NCI-H1092 (cell line): ENCODE measurements at places on chromosomes 2 and 18.

DNA sequence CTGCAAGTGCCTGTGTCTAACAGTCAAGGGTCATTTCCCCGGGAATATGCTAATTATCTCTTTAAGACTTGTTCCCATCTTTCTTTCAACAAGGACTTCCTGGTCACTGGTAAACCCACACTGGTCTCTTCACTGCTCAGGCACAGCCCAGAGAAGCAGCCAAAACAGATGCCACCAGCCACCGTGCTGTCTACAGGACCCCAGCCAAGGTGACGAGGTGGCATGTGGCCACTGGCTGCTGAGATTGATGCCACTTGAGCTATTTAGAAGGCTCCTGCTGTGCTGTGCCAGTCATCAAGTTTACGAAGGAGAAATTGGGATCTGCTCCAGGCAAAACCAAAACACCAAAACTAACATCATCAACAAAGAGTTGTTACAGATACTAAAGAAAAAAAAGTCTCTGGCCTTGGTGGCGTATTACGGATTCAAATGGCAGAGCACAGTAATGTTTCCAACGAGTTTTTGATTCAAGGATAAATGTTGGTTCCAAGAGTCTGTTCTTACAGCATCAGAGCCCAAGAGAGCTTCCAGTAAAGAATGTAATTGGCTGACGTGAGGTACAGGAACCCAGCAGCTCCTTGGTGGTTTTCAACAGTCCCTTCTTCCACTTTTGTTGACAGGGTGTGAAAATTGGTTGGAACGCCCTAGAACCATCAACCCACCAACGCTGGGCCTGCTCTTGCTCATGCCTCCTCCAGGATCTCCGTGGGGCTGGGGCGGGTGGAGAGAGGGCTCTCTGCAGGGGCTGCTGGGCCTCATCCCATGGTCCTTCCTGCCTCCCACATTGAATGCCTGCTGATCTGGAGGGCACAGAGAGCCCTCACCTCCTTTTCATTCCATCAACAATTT is 63.7 kb upstream of the ZCCHC2 start:
- DNase-seq: no peak

DNA sequence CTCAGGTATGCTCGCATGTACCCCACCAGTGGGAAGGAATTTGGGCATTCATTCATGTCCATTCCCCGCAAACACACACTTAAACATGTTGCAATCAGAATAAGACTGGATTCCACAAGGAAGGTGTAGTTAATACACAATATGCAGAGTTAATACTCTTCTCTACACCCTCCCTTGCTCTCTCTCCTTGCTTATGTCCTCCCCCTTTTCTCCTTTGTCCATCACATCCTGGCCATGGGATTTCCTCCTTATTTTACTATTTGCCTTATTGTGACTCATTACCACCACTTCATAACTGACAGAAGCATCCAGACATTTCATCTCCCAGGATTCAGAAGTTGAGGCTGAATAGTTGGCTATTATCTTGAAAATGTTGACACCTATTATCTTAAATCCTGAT is 473.8 kb upstream of the SPHKAP start:
- DNase-seq: no peak

- no peak for DNase-seq
Measured at GRCh38 chr2:158618891-158619490, 162.2 kb downstream of the PKP4 start.

DNA sequence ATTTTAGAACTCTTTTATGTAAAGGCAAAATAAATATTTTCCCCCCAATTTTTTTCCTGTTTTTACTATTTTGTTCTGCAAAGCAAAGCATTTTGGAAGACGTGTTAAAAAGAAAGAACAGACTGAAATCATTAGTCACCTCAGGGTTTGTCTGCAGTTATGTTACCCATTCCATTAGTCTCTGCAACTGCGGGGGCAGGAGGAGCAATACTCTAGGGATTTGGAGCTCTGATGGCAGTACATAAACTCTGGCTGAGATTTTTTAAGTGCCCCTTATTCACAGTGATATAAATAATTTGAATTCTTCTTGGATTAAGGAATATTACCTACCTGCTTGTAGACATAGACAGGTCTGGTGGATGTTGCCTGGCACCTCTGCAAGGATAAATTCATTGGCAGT is 88.0 kb upstream of the CELF4 start:
- no peak for DNase-seq

DNA sequence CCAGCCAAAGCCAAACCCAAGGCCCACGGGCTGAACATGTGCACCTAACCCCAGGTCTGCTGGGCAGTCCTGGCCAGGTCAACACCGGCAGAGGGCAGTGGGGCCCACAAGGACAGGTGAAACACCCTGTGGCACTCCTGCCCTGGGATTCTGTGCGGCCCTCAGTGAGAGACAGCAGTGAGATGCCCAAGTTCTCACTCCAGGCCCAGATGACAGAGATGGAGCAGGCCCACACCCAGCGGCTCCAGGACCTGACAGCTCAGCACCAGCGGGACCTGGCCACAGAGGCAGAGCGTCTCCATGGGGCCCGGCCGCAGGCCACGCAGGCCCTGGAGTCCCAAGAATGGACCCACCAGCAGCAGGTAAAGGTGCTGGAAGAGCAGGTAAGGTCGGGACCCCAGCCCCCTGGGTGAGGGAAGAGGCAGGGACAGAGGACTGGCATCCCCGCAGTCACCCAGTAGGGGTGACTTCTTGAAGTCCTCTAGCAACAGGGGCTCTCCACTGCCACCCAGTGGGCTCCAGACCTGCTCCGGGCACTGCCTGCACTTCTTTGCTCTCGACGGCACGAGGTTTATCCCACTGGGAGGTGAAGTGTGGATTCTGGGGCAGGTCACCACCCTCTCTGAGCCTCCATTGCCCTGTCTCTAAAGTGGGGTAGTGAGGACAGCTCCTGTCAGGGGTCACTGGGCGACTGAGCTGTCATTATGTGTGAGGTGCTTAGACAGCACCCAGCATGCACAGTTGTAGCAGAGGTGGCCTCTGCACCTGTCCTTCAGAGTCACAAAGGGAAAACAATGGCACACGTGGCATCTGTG is 8.8 kb upstream of the SNED1 start:
- no peak for DNase-seq

DNA sequence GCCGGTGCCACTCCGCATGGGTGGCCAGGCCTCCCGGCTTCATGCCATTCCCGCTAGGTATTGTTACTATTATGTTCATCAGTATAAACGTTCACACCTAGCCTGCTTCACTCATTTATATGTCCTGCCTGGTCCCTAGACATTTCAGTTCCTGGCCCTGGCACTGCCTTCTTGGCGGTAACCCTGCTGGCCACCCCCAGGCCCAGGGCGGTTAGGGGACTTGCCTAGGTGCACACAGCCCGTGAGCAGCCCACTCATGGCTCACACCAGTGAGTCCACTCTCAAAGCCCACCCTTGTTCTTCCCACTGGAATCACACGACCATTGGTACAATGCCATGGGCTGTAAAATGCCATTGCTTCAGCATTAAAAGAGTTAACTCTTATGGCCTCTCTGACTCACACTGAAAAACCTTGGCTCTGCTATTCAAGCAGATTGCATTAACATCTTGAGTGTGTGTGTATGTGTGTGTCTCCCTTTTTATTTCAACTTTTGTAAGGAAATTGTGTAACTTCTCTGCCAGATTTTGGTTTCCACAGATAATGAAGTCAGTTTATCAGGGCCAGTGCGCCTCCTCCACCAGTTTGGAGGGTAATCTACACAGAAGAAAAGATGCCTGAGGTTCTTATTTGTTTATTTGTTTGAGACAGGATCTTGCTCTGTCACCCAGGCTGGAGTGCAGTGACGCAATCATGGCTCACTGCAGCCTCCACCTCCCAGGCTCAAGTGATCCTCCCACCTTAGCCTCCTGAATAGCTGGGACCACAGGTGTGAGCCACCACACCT is 74.2 kb downstream of the RAB31 start:
- no peak for DNase-seq

- DNase-seq: no peak
Measured at GRCh38 chr2:159939946-159940345, 122.5 kb downstream of the PLA2R1 start.

- DNase-seq: peak; percentile 51
Measured at GRCh38 chr2:217756375-217757107, 246.3 kb downstream of the TNS1 start.

DNA sequence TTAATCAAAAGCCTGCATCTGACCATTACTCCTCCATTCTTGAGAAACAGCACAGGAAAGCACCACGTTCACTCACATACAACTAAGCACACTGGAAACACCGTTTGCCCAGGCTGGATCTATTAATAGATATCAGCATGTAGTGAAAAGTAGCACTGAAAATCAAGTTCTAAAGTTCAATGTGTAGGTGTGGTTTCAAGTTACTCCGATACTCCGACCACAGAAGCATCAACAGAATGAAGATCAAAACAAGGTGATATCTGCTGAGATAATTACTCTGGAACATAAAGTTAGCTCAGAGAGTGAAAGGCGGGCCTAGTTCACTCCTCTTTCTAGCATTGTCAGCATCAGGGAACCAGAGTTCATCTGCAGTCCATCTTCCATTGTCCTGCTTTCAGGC is 1367.4 kb upstream of the ACVR2A start:
- no peak for DNase-seq

DNA sequence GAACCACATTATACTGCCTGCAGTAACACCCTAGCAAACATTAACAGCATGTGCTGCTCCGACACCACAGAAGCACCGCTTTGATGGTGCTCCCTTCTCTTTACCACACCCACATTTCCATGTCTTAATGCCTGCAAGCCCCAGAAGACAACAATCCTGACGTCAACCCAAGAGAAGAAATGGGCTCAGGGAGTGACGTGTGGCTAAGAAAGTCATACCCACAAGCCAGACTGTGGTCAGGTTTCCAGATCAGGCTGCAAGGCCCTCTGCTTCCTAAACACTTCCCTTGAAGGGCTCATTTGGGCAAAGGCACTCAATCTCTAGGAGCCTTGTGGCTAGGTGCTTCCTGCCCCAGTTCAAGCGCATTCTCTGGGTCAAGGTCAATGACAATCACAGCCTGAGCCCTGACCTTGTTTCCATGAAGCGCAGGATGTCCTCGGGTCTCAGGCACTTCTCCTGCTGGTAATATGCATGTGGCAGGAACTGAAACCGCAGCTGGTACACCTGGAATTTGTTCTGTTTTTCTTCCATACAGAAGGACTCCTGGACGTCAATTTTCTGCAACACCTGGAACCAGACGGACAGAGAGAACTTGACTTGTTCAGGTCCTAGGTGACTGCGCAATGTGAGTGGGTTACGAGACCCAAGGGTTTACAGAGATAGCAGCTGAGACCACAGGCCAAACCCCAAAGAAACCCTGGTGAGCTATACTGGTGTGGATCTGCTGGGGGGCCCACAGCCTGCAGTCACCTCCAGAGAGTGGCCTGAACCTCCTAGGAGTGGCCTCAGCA is 67.2 kb downstream of the POLR1A start:
- DNase-seq: no peak

DNA sequence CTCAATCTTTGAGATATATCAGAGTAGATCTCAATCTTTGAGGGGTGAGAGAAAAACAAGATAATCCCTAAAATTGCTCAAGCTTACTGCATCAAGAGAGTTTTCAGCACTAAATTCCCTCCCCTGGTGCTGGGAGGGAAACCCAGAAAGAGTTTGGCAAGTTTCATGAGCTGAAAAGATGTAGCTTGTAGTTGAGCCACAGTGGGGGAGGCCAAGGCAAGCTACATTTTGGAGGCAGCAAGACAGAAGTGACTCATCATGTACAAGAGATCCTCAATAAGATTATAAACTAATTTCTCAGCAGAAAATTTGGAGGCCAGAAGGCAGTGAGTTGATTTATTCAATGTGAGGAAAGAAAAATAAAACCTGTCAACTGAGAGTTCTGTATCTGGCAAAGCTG is 308.2 kb downstream of the PIEZO2 start:
- DNase-seq: no peak

DNA sequence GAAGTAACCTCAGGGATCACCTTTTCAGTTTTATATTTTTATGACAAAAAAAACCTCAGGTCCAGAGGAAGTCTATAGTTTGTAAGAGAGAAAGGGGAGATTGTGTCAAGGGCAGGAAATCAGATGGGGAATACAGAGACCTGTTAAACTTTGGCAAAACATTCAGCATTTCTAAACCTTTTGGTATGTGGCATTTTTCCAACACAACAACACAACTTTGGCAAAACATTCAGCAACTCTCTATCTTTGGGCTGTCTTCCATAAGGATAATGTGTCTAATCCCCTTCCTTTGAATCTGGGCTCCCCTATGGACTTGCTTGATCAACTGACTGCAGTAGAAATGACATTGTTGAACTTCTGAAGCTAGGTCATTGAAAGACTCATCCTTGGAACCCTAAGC is 220.6 kb upstream of the CCDC68 start:
- DNase-seq: no peak

GRCh38 chr2:40286721-40287120 is 165.2 kb downstream of the SLC8A1 start:
- no peak for DNase-seq

DNA sequence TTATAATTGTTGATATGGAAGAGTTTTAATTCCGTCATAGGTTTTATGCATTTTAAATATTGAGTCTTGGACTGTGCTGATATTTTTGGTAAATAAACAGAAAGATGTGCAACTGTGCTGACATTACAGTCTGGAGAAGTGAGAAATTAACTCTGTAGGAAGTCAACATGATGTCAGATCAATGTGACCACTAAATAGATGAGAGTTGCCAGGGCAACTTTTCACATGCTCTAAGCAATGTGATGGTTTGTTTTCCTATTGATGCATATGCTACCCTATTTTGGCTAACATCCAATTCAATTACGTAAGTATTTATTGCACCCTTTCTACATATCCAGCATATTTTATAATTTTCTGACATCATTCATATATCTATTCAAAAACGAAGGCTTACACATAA is 1109.3 kb downstream of the TSN start:
- no peak for DNase-seq

DNA sequence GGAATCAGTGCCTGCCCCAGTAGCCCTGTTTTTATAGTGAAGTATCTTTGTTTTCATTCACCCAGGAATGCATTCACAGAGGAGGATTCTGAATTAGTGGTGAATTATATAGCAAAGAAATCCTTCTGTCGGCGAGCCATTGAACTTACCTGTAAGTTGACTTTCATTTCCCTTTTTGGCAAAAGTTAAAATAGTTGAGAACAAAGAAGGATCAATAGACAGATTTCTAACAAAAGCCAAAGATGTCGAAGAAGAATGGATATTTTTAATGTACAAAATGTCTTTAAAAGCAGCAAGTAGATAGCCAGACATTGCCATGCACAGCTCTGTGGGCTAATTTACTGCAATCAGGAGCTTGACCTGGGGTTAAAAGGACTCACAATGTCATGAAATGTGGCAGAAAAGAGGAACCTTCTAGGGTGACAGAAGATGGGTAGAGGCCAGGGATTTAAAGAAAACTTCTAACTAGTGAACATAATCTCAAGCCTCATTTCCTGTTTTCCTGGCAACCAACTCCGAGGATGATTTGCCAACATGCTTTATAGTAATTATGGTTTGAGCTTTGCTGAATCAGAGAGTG is 53.8 kb upstream of the TMEM87B start:
- no peak for DNase-seq

GRCh38 chr2:10289891-10290290 is 12.8 kb upstream of the HPCAL1 start:
- no peak for DNase-seq

DNA sequence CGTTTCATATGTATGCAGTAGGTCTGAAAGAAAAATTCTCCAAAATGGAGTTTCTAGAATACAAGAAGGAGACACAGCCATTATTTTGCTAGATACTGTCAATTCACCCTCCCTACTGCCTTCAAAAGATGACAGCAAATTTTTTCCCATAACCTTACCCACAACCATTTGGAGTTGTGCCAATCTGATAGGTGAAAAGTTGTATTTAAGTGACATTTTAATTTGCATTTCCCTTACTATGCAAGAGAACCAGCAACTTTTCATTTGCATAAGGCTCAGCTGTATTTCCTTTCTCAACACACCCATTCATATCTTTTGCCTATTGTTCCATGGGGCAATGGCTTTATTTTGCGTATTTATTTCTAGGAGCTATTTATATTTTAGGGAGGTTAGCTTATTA is 31.4 kb upstream of the IL18RAP start:
- DNase-seq: no peak
